Activated CD4-positive, alpha-beta T cell treated with anti-CD3 and anti-CD28 coated beads, Interleukin-2, amount 50 U/mL, for 1 hour (primary cell): ENCODE measurements at places on chromosomes 2 and 18.

DNA sequence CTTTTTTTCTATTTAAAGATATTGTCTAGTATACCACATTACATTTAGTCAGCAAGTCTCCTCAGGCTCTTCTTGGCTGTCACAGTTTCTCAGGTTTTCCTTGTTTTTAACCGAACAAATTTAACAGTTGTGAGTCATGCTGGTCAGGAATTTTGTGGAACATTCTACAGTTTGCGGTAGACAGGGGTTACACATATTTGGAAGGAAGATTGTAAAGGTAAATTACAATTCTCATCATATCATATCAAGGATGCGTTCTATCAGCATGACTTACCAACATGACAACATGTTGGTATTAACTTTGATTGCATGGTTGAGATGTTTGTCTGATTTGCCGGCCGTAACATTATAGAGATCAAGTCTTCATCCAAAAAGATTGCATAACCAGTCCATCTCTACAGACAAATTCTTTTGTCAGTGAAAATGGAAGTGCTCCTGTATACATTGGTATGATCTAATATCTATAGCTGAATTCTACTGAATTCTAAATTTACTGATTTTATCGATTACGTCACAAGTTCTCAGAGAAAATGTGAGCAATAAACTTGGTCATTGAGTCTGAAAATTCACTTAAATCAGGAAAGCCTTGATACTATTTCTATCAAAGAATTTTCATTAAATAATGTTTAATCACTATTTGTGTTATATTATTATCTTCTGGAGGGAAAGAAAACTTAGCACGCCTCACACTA, 664.4 kb upstream of the SLC8A1 start:
- DNase-seq = no peak

- DNase-seq = no peak
These were observed 204.6 kb upstream of the APCDD1 start for GRCh38 chr18:10249801-10250200.

DNA sequence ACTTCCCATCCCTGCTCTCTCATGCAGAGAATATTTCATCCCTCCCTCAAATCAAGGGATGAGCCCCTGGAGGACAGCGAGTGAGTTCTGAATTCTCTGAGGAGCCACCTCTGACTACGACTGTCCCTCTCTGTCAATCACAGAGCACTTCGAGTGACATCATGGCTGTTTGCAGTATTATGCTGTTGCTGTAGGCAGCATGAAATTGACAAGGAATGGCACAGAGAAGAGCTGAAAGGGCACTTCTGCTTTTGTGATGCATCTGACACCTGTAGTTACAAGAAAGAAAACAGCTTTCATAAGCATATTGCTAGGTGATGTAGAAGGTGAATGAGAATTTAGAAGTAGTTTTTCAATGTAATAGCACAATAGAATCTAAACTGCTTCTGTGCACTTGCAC, 166.9 kb downstream of the ARHGAP15 start:
- DNase-seq = no peak

DNA sequence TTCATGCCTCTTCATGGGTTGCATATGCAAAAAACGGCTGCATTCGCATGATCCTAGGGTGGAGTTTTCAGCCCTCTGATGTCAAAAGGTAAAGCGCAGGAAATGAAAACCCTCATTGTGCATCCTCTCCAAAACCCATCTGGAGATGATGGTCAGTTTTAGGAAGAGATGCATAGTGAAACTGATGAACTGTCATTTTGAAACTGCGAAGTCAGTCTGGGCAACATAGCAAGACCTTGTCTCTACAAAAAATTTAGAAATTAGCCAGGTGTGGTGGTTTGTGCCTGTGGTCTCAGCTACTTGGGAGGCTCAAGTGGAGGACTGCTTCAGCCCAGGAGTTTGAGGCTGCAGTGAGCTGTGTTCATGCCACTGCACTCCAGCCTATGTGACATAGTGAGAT, 2.5 kb upstream of the TTLL4 start:
- no peak for DNase-seq

- peak; percentile 20 for DNase-seq
These were observed 17.2 kb downstream of the SP110 start for GRCh38 chr2:230202430-230203109.

- DNase-seq = peak; percentile 50
These were observed at the start of gene DOCK10 for GRCh38 chr2:225041851-225042799. Gene DOCK10, minus strand, starts transcription at chr2:225042468. Its CDS starts 94 bp downstream, at chr2:225042374.

DNA sequence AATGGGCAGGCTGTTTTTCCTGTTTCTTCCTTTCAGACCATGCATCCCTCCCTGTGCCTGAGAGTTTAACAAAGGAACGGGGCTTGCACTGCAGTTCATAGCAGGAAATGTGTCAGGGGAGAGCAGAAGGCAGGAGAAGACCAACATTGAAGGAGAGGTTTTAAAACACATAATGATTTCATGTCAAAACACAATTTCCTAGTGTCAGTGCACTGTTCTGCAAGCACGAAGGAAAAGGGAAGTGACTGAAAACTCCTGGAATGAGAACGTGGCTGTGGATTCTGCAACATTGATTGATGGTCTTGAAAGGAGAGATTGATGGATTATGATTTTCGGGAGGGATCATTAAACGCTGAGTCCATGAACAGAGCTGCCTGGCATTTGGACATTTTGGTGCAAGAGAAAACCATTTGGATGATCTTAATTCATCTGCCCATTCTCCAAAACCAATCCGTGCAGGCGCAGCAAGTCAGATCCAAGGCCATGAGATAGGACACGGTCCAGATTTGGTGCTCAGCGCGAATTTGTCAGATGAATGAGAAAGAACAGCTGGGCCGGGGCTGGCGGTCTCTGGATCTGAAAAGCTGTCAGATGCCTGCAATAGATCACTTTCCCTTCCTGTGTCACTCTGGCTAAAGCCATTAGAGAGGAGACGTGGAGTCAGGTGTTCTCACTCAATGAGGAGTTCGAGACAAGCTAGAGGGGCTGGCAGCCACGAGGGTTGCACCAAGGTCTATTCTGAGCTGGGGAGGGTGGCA, 38.4 kb downstream of the C1QL2 start:
- DNase-seq = no peak

DNA sequence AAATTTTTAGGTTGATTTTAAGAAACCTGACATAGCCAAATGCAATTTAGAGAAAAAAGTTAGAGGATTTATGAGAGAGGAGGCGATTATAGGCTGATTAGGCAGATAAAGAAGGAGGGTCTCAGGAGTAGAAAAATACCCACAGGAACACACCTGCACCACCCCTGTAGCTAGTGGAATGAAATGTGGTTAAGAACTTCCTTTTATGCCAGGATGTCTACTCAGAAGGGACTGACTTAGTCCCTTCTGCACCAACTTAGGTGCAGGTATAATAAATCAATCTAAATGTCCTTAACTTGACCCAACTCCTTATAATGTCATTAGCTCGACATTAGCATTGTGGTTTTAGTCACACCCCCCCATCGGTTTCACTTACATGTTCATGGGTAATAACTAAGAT, 1274.5 kb upstream of the TMEFF2 start:
- no peak for DNase-seq

DNA sequence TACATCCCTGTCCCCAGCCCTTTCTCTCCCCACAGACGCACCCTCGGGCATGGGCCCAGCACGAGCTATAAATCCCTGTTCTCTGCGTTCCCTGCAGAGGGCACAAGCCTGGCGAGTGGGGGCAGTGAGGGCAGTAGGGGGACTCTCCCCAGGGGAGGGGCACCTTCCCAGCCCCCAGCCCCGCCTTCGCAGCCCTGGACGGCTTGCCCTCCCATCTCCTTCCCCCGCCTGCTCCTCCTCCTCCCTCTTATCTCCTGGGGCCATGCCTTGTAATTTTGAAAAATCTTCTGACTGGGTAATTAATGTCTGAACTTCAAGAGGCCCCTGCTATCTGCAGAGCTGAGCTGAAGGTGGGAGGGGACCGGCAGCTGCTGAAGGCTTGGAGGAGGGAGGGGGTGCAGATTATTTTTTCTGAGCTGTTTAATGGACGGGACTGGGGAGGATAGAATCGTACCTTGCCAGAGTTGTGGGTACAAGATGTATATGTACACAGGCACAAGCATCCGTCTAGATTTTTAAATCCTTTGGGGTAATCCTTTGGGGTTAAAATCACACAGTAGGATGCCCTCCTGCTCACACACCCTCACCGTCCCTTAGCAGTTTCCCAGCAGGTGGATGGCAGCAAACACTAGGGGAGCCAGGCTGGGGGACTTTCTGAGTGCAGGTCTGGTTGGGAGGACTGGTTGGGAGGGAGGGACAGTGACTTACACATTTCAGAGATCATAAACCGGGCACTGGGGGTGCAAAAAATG, 121.9 kb downstream of the SMAD7 start:
- no peak for DNase-seq

- DNase-seq = no peak
These were observed 311.0 kb upstream of the FAM98A start for GRCh38 chr2:33909945-33910695.

DNA sequence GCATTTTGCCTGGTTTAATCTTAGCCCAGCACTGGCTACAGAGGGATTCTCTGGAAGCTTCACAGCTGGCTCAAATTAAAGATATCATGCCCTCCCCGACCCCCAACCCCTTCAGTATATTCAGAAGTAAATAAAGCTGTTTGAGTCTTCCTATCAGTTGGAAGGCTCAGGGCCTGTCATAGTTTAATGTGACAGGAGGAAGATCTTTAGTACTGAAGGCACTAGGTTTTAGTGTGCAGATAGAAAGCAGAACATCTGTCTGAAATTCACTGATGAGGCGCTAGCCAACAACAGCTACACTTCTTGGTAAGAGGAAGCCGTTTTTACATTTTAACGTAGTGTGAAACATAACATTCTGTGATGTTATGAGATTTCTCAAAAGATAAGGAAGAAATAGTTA, 969.1 kb upstream of the CDH2 start:
- no peak for DNase-seq

DNA sequence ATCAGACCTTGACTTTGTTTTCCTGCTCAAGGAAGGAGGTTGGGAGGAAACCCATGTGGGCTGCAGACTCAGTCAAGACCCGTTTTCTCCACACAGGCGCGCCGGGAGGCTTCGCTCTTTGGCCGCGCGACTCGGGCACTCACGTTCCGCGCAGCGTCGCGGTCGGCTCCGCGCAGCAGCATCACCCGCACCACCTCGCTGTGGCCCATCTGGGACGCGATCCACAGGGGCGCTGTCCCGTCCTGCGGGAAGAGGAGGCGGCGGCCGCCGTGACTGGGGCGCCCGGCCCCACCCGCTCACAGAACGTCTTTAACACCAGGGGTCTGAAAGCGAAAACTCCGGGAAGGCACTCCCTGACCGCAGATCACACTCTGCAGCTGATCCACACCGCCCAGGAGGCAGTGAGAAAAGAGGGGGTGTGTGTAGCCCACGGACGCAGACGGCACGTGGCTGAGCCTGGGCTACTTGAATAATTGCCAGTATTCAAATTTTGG, 33.1 kb upstream of the NPC1 start:
- no peak for DNase-seq

GRCh38 chr2:212732860-212733259, 194.3 kb upstream of the ERBB4 start:
- DNase-seq = no peak

GRCh38 chr2:120302301-120302700, 43.6 kb upstream of the INHBB start:
- DNase-seq = no peak

GRCh38 chr2:127394492-127394891, 6.7 kb upstream of the MAP3K2 start:
- no peak for DNase-seq

- no peak for DNase-seq
These were observed 34.2 kb downstream of the RNU4ATAC start for GRCh38 chr2:121564905-121565304.

DNA sequence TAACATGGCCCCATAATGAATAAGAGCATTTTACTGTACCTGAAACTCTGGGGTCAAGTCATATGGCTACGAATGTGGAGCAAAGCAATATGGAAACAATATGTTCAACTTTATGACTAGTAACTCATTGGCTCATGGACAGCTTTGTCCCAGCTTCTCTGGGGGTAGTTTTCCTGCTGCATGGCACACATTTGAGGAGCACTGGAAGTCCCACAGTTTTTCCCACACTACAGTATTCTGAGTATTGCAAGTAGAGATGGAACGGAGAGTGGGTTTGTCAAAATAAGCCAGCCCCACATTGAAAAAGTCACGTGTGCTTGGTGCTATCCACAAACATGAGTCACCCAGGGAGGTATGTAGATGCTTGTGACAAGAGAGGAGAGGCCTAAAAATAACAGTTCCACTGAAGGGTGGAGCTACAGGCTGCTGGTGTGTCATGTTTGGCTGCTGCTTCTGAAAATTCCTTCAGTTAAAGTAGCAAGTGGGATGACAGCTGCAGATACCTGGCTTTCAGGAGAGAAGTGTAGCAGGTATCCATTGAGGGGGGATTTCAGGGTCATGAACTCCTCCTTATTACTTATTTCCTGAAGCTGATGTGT, 48.2 kb upstream of the CTAGE1 start:
- no peak for DNase-seq

GRCh38 chr2:126302043-126302442, 353.9 kb upstream of the GYPC start:
- DNase-seq = no peak

DNA sequence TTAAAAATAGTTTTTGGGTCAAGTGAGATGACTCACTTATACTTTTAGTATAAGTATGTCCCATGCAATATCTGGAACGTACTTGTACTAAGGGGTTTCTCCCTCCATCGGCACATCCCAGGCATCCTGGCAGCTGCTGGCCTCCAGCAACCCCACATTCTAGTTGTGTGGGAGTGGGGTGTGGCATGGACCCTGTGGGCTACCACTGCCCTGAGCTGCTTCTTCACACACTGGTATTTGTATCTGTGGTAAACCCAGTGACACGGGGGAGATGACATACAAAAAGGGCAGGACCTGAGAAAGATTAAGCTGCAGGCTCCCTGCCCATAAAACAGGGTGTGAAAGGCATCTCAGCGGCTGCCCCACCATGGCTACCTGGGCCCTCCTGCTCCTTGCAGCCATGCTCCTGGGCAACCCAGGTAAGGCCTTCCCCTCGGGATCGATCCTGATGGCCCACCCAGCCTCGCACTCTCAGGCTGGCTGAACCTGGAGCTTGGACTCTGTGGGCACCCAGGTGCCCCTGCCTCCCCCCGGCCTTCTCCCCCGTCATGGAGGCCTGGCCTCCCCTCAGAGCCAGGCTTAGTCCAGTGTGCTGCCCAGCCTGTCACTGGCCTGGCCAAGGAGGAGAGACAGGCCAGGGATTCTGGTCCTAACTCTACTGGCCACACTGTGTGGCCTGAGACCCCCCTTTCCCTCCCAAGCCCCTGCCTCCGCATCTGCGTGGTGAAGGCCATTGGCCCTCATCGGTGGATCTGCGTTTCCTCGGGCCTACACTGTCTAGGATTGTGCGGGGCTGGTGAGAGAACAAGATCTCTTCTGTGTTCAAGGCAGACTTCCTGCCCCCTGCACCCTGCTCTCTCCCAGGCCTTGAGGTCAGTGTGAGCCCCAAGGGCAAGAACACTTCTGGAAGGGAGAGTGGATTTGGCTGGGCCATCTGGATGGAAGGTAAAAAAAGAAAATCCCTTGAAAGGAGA, at the start of gene GNLY:
TSS of gene GNLY (plus strand) at position 307 of the 974 bp plus-strand sequence. CDS start at position 368, 61 bp downstream.
- no peak for DNase-seq

DNA sequence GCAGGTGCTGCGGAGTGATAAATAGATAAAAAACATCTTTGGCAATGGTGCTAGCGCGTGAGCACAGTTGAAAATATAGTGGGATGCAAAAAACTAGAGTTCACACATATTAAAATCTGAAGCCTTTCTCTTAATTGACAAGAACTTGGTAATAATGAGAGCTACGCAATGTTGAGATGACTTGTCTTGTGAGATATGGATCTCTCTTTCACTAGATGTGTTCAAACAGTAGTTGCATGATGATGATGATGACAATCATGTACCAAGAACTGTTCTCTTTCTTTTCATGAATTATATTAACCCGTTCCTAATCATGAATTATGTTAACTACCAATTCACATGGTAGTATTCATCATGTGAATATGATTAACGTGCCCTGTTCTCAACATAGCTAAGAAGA, 81.1 kb downstream of the DYNAP start:
- DNase-seq = no peak
